ENCODE measurements at places on chromosomes 5 and 9. TPM values are rescaled to one million over a fixed set of nuclear protein-coding genes. Genes with fewer than 3 reads are reported as not detected.

ANXA1 gene
- total RNA-seq = 570 TPM

PDZD2 gene
- 0.43 TPM for total RNA-seq

MARVELD2 gene
- 0.14 TPM for total RNA-seq

FOXE1 gene
- not detected for total RNA-seq

PCDHGB3 gene
- total RNA-seq = 5.4 TPM

GCNT4 gene
- 4.3 TPM for total RNA-seq

SRD5A1 gene
- 12.2 TPM for total RNA-seq

OR1J1 gene
- not detected for total RNA-seq

DDX4 gene
- not detected for total RNA-seq

RLN2 gene
- not detected for total RNA-seq

PGM5 gene
- 14.9 TPM for total RNA-seq

TLX3 gene
- not detected for total RNA-seq

REEP2 gene
- 17.5 TPM for total RNA-seq

C6 gene
- total RNA-seq = 0.28 TPM

All from smooth muscle cell of bladder (primary cell).